Muscle of back (tissue), 13 donors: ENCODE measurements at places on chromosomes 6 and 20. TPM values are rescaled to one million over a fixed set of nuclear protein-coding genes. Genes with fewer than 3 reads are reported as not detected.

- no peak for DNase-seq
Measured at GRCh38 chr20:49460131-49460530, 22.3 kb downstream of the KCNB1 start.

DNA sequence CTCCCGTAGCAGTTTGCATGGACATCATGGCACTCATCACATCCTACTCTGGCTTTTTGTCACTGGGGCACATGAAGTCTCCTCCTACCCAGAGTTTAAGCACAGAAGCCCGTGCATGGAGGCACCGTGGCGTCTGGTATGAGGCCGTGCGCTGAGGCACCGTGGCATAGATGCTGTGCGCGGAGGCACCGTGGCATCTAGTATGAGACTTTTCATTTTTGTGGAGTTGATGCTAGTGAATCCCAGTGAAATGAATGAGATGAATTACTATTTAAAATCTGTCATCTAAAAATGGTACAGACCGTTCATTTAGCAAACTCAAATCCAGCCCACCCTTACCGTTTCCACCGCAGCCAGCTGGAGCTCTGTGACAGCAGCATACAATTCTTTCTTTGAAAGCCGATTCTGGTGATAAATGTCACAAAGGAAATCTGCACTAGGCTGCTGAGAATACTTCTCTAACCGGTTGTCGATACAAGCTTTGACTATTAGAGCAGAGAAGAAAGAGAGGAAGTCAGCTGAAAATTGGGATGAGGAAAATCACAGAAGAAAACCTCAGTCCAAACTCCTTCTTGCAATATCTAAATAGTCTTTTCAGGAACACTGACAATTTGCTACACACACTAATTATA, 11.3 kb downstream of the CYP24A1 start:
- no peak for DNase-seq

GRCh38 chr6:33165581-33166258, 26.5 kb downstream of the COL11A2 start:
- no peak for DNase-seq

- no peak for DNase-seq
Measured at GRCh38 chr6:9494864-9495263, 920.0 kb downstream of the TFAP2A start.

DNA sequence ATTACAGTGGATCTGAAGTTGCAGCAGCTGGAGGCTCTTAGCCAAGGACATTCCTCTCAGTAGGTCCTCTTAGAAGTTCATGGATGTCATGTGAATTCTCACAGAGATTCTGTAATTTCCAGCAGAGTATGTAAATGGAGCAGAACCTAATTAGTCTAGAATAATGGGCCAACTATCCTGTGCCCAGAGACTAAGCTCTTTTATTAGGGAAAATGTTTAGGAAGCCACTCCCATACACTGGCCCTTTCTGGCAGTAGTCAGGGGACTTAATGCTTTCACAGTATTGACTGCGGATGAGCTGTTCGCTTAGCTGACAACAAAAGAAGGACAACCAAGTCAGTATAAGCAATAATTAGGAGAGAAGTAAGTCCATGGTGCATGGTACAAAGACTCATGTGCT, 43.8 kb upstream of the KIF16B start:
- no peak for DNase-seq

DNA sequence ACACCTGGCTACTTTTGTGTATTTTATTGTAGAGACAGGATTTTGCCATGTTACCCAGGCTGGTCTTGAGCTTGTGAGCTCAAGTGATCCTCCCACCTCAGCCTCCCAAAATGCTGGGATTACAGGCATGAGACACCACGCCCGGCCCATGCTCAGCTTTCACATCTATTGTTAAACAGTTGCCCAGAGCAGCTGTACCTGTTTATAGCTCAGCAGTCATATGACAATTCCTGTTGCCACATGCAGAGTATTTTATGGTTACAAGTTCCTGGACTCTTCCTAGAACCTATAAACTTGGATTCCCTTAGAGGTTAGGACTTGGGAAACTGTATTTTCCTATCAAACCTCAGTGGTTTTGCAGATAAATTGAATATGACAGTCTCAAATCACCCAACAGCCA, 188.3 kb upstream of the KCNG1 start:
- DNase-seq, result no peak

DNA sequence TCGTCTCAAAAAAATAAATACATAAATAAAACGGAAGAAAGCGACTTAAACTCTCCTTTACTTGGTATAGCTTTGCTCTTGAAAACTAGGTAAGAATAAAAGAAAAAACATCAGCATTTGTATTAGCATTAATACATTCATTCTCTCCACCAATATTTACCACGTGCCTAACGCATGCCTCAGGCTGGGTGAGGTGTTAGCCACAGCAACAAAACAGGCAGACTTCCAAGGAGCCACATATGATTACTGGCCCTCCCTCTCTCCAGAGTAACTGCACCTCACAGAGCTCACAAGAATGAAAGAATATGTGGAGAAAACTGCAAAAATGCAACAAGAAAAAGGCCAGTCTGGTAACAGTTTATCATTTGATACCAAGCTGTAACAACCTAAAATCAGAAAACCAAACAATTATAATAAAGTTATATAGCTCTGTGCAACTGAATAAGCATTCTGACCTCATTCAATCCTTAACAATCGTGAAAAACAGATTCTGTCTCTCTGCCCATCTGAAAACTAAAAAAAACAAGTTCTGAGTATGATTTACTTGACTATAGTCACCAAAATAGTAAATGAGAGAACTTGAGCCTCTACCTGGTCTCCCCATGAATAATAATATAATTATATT, 5.2 kb downstream of the NAPB start:
- DNase-seq, result no peak

GRCh38 chr6:158825038-158825950, 6.1 kb upstream of the EZR start:
- no peak for DNase-seq

GRCh38 chr6:42294759-42295158, 77.1 kb upstream of the MRPS10 start:
- DNase-seq, result no peak

- DNase-seq, result peak; percentile 81
Measured at GRCh38 chr6:158706369-158706982, 56.6 kb downstream of the SYTL3 start.

- DNase-seq, result no peak
Measured at GRCh38 chr20:15318682-15319081, 981.3 kb upstream of the FLRT3 start.

- no peak for DNase-seq
Measured at GRCh38 chr6:160141001-160141726, 19.5 kb downstream of the SLC22A1 start.

GRCh38 chr6:27899543-27899942, 12.7 kb downstream of the OR2B2 start:
- no peak for DNase-seq

GRCh38 chr6:140340795-140341194, 966.3 kb upstream of the CITED2 start:
- DNase-seq, result no peak

DNA sequence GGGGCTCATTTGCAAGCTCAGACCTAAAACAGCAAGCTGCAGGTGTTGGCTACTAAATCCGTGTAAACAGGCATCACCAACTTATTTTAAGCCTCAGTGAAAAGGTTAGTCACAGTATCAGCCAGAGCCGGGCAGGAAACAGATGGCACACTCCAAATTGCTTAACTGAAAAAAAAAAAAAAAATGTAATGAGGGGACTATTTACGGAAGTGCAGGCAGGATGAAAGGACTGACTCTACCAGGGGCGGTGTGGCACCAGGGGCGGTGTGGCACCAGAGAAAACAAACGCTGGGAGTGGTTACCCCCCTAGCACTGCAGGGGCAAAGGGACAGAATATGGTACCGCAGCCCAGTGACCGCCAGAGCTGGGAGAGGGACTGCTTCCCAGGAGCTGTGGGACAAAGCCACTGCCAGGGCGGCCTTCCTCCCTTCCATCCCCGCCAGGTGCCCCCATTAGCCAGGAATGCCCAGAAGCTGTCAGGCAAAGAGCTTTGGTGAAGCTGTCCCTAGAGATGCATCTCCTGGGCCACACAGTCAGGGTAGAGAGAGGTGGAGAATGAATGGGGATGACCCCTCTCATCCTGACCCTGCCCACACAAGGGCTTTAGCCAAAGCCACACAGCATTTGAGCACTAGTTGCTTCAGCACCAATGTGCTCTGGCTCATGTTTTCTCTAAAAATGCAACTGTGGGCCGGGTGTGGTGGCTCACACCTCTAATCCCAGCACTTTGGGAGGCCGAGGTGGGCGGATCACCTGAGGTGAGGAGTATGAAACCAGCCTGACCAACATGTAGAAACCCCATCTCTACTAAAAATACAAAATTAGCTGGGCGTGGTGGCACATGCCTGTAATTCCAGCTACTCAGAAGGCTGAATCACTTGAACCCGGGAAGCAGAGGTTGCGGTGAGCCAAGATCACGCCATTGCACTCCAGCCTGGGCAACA, 39.6 kb upstream of the GFOD1 start:
- peak; percentile 16 for DNase-seq

DNA sequence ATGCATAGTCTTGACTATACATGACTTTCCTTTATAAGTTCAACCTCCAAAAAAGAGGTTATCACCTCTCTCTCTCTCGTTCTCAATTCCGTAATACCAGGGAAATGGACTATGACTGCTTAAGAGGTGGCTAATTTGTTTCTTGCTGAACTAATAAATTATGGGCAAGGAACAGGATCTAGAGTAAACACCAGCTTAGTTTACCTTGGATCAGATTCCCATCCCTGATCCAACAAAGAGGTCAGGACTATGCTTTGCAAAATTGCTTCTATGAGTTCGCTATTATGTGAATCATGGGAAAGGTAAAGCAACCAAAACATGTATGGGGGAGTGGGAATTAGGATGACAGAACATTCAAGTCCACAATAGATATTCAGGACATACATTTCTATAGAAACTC, 630.7 kb downstream of the HACE1 start:
- DNase-seq, result no peak

GRCh38 chr6:39914239-39914638, 20.0 kb downstream of the MOCS1 start:
- no peak for DNase-seq

DNA sequence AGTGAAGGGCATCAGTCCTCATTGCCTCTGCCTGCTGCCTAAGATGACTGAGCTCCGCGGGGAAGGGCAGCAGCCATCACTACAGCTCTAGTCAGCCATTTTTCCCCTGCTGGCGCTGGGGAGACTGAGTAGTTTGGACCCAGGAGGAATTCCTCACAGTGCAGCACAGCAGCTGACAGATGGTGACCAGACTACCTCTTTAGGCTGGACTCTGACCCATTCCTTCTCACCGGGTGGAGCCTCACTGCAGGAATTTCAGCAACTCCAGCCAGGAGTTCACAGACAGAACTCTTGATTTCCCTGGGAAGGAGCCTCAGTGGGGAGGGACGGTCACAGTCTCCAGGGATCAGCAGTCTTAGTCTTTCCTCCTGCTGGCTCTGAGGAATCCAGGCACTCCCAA, 492.0 kb upstream of the MMS22L start:
- DNase-seq, result no peak

DNA sequence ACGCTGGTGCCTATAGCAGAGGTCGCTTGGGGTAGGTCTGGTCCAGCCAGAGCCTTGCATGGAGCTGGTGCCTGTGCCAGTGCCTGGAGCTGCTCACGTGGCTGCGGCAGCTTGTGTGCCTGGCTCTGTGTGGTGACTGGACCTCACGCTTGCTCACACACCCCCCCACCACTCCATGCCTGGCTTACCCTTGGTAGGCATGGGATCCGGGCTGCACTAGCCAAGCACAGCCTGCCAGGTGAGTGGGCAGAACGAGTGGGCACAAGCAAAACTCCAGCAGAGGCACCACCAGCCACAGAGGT, 13.0 kb upstream of the DBNDD2 start:
- DNase-seq, result no peak

GRCh38 chr6:162385980-162386379, 341.6 kb downstream of the PRKN start:
- peak; percentile 57 for DNase-seq

DNA sequence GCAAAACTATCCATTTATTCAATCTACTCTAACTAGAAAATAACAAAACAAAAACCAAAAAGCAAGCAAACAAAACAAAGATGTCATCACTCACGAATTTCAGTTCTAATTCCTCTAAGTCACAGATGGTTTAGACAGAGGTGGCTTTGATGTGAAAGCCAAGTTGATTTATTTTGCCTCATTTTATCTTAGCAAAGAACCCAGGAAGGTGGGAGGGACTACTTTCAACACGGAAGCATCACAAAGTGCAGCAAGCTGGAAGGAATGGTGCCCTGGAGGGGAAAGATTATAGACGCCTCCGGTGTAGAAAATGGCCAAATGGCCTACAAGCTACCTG, 88.4 kb downstream of the LAMP5 start:
- DNase-seq, result no peak

DNA sequence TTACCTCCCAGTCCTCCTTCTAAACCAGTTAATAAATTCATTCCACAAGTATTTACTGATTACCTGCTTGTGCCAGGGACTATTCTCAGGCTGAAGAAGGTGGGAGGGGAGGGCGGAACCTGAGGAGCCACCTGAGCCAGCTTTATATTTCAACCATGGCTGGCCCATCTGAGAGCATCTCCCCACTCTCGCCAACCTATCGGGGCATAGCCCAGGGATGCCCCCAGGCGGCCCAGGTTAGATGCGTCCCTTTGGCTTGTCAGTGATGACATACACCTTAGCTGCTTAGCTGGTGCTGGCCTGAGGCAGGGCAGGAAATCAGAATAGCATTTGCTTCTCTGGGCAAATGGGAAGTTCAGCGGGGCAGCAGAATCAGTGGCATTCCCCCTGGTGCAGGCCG, 4.9 kb upstream of the AAR2 start:
- no peak for DNase-seq

Gene FOXA2
- polyA plus RNA-seq, result not detected

Gene PGC
- not detected for polyA plus RNA-seq

Gene PLEKHG1
- polyA plus RNA-seq, result 16.6 TPM

Gene C2
- 4.6 TPM for polyA plus RNA-seq

Gene BICRAL
- 9.0 TPM for polyA plus RNA-seq

Gene ABHD16B
- polyA plus RNA-seq, result not detected

Gene WFDC2
- polyA plus RNA-seq, result 0.72 TPM

Gene MYCT1
- 17.2 TPM for polyA plus RNA-seq

Gene TMEM244
- polyA plus RNA-seq, result not detected

Gene MACROD2
- 2.8 TPM for polyA plus RNA-seq

Gene CSE1L
- polyA plus RNA-seq, result 59.8 TPM

Gene WFDC12
- not detected for polyA plus RNA-seq
